ENCODE measurements at places on chromosomes 7 and 10.

GRCh38 chr10:99834410-99834809, 52.0 kb downstream of the ABCC2 start:
- no peak for DNase-seq

- no peak for DNase-seq
Measured at GRCh38 chr7:112497481-112497880, 16.7 kb downstream of the LSMEM1 start.

GRCh38 chr10:100979791-100980272, 7.5 kb downstream of the MRPL43 start:
- DNase-seq, result no peak

- DNase-seq, result no peak
Measured at GRCh38 chr10:128480601-128481000, 354.4 kb upstream of the MKI67 start.

DNA sequence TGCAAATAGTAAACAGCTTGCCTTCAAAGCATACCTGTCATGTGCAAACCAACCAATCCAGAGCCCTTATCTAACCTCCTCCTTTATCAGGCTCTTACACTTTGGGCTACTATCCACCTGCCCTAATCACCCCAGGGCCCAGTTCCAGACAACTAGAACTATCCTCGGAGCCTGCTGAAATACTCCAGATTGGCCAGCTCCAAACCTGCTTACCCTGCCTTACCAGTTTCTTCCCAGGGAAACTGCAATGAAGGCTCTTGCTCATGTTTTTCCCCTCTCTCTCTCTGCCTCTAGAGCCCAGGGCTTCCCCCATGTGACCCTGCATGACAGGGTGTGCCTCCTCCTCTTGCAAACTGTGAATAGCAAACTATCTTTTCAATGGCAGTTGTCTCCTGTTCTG, 81.4 kb upstream of the CAPZA2 start:
- DNase-seq, result no peak

GRCh38 chr7:150317748-150318444, 5.3 kb upstream of the LRRC61 start:
- DNase-seq, result no peak

DNA sequence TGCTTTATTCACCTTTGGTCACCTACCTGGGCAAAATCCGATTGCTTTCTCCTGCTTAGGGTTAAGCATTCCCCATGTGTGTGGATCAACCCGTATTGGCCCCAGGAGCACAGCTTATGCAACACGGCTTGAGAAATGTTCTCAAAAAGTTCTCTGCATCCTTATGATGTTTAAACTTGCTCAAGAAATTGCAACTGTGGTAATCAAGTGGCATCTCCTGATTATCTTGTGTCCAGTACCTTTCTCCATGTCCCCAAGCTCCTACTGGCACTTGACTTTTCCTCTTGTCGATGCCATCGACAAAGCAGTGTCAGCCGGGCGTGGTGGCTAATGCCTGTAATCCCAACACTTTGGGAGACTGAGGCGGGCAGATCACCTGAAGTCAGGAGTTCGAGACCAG, 4.7 kb upstream of the PKD2L1 start:
- DNase-seq, result no peak

DNA sequence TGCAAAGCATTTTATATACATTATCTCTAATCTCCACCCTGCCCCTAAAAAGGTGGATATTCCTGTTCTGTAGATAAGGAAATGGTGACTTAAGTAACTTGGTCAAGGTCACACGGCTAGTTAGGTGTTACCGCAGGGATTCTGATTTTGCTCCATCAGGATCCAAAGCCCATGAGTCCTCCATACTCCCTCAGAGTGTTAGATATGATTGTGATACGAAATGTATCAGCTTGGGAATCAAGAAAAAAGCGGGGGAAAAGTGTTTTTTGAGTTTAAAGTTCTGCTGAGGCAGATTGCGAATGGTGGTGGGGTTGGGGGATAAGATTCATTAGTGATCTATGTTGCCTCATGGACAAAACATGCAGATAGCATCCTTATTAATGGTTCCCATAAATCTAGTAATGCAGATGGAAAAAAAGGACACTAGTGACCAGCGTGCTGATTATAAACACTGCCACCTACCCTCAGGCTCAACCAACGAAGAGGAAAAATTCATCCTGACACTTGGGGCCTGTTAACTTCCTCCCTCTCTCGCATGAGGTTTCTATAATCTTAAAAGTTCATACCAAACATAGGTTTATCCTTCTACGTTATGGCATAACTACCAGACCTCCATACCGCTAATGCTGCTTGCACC, 2.3 kb downstream of the ICA1 start:
- no peak for DNase-seq

DNA sequence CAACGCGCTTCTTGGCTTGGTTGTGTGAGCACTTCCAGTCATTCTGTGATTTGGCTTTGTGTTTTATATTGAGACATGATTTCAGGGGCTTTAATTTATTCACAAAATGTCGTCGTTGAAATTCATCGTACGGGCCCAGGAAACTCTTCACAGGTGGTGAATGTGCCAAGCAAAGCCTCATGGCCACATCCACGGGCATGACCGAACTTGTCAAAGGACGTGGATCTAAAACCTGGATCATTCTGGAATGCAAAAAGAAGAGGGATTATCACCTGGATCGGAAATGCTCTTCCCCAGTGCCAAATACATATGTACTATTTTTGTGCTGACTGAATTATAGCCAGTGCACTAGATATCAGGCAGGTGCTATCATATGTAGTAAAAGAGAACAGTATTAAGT, 2.2 kb downstream of the PPP1R3C start:
- no peak for DNase-seq

GRCh38 chr10:691216-691615, 1.7 kb upstream of the DIP2C start:
- DNase-seq, result no peak

DNA sequence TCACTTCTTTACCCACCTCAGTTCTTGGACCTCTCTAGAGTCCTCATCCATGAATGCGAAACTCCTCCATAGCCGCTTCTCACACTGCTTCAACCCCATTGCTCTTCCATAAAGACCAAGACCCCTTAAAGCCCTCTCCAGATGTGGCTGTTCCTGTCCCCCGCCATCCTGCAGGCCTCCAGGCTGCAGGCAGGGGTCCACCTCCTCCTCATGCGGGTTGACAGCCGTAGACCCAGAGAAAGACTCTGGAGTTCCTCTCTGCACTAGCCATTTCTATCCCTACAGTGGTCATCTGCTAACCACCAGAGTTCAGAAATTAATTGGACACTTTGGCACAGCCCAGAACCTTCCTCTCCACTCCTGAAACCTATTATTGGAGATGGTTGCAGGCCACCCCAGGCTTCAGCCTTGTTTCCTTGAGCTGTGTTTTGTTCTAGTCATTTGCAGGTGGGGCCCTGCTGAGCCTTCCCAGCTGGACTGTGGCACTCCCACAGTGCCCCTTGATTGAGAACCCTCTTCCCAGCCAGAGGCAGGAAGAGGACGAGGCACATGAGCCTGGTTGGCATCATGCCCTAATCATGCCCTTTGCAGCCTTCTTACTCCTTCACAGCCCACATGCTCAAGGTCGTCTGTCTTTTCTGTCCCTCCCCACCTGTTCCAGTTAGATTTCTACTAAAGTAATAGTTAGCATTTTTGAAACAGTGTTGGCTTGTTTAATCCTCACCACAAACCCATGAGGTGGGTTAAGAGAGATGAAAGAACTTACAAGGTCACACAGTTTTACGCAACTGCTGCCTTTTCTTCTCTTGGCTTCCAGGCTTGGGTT, 23.9 kb downstream of the CUL1 start:
- DNase-seq, result no peak

GRCh38 chr10:37856881-37857286, 526 bp downstream of the ZNF248 start:
- no peak for DNase-seq

All from AG04450 (cell line).